ENCODE measurements at places on chromosomes 3 and 15.

GRCh38 chr3:49901366-49902339 lies 2.0 kb downstream of the MST1R start:
- DNase-seq: no peak

GRCh38 chr3:132486099-132486498 lies 68.8 kb downstream of the DNAJC13 start:
- DNase-seq: peak; percentile 25

DNA sequence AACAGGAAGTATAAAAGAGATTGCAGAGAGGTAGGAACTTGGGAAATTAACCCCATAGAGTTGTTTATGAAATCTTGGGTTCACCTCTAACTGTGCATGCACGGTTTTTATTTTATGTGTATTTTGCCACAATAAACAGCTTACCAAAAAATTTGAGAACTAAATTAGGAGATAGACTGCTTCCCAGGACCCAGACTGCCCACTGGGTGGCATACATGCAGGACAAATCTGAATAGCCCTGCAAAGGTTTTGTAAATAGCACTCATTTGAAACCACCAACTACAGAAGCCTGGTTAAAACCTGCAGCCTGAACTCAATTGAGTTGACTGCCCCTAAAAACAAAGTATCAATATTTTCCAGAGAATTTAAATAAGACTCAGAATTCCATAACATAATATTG lies 96.4 kb upstream of the SLCO2A1 start:
- no peak for DNase-seq

- no peak for DNase-seq
These were observed 79.1 kb downstream of the SLC49A4 start for GRCh38 chr3:122873741-122874515.

DNA sequence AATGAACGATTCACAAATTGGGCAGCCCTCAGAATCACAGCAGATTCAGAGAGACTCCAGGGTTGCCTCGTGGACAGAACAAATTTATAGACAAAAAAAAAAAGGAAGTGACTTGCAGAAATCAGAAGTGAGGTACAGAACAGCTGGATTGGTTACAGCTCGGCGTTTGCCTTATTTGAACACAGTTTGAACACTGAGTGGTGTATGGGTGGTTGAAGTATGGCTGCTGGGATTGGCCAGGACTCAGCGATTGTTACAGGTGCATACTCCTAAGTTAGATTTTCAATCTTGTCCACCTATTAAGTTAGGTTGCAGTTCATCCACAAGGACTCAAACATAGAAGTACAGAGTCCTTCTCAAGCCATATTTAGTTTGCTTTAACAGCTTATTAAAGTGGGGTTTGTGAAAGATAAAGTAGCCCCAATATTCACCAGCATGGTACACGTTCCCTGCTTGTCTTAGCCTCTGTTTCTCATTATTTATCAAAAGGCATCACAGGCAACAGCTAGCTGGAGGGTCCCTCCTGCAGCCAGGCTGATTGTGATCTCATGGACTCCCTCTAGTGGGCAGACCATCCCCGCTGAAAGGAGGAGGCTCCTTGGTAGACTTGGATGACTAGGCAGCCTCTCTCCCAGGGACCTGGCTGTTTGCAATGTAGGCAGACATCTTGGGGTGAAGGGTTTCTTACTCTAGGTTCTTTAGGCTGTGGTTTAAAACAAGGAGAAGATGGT lies 17.6 kb upstream of the ALDH1L1 start:
- no peak for DNase-seq

- DNase-seq: no peak
These were observed 118.0 kb upstream of the C3orf80 start for GRCh38 chr3:160106905-160107861.

GRCh38 chr3:40580494-40581091 lies 55.8 kb downstream of the ZNF621 start:
- DNase-seq: peak; percentile 33

DNA sequence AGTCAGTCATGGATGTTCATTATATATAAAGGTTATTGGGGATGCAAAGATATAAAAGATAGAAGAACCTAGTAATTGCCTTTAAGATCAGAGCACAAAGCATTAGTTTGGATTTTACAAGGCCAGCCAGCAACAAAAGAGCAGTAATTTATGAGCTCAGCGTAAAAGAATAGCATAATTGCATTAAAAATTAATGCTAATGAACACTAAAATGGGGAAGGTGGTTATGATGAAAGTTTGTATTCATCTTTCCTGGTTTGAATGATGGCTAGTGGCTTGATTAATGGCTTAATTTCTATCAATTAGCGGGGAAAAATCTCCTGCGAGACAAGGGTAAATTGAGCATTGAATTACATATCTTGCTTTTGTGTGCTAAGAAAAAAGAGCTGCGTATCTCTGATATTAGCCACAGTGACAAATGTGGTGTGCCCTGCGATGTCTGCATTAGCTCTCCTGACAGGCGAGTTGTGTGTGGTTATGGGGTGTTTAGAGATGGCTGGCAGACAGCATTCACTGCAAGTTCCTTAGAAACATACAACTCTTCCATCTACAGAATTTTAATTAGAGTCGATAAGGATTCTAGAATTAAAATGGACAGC lies 42.8 kb upstream of the MLF1 start:
- DNase-seq: no peak

Data from fibroblast of skin of left biceps (primary cell).